NCI-H1092 (cell line): ENCODE measurements at places on chromosomes 12 and 14.

DNA sequence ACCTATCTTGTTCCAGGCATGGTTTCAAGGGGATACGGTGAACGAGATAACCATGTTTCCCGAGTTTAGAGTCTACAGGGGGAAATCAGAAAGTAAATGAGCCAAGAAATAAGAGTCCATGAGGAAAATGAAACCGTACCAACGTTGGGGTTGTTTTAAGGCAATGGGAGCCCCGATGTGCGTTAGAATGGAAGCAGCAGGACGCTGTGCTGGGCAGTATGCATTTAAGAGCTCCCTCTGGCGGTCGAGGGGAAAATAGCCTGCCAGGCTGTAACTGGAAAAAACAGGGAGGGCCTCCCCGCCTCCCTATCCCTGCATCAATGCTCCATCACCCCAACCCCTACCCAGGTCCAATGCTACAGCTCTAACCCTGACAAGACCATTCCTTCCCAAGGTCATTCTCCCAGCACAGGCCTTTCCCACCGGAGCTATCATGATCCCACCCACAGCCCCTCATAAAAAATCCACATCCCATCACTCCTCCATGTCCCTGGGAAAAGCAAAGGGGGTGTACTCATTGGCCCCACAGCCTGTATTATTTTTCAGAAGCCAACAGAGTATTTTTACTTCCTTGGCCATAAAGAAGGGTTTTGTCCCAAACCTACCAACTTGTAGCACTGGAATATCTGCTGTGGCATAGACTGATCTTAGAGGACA is 226.3 kb upstream of the NOS1 start:
- peak; percentile 35 for DNase-seq

DNA sequence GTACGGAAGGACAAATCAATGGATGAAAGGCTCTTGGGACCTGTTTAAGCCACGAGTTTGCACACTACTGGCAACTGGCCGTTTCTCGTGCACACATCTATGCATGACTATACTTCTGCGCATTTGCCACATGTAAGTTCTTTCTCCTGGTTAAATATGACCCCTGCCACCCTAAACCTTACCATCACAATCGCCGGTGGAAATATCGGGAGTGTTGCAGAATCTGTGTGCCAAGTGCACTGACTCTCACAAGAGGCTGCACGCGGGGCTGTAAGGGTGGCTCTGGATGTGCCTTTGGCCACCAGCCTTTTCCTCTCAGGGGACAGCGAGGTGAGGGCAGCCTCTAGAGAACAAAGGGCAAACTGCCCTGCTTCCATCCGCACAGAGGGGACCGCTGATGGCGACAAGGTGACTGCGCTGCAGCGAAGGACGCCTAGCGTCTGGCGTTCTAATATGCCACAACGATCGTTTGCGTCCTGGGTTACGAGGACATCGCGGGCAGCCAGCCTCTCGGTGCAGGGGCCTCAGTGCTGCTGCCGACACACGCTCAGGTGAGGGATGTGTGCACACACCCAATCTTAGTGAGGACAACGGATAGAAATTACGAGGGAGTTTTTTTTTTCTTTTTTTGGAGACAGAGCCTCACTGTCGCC is 232.2 kb downstream of the PCNX1 start:
- no peak for DNase-seq

DNA sequence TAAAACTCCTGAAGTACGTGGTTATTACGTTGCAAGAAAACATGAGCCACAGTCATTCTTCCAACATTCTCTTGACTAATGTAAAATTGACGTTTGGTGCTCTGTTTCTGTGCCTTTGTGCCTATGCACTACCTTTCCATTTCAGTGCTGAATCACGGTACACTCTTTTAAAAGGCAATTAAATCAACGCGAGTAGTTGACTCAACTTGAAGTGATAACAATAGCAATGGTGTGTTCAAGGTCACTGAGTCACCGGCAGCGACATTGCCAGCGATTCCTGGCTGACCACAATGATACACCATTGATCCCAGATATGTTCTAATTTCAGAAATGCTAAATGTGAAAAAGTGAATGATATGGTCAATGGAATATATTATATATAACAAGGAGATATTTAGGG is 17.8 kb downstream of the AK7 start:
- DNase-seq = no peak

DNA sequence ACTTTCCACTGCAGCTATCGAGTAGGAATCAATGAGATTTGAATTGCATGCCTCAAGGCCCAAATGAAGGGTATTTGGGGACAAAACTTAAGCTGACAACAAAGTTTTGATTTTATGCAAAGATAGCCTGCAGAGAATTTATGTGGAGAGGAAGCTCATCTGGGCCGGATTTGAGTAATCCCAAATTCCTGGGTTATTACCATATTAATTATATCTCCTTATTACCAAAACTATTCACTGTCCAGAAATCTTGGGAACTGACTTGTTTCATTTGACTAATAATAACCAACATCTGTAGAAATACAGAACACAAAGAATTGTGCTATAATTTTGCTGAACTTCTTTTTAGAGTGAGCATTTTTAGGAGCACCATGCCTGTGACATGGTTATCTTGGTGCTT is 70.4 kb downstream of the KITLG start:
- no peak for DNase-seq

DNA sequence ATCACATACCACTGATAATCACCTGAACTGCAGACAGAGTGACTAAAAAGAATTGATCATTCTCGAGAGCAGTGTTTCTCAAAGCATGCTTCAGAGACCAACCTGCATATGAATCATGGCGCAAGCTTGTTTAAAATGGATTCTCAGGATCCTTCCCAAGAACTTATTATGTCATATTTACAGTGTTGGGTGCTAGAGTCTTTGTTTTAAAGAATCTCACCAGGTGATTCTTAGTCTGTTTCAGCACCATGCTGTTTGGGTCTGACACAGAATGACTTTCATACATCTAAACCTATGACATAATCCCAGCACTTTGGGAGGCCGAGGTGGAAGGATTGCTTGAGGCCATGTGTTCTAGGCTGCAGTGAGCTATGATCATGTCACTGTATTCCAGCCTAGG is 31.3 kb upstream of the SSPN start:
- no peak for DNase-seq

GRCh38 chr14:99675951-99676350 is 8.1 kb upstream of the CYP46A1 start:
- DNase-seq = no peak
